Tibial nerve (tissue), 4 donors: ENCODE measurements at places on chromosomes 5 and 9. TPM values are rescaled to one million over a fixed set of nuclear protein-coding genes. Genes with fewer than 3 reads are reported as not detected.

GRCh38 chr5:103305809-103306208 lies 47.2 kb downstream of the MACIR start:
- H3K4me3 ChIP-seq, result no peak overlapping the region
- no peaks in the 10 kb centered on the region for H3K4me1 ChIP-seq
- H3K27me3 ChIP-seq, result no peaks in the 10 kb centered on the region
- no peak overlapping the region for H3K27ac ChIP-seq
- H3K36me3 ChIP-seq, result no peaks in the 10 kb centered on the region

The GAPT gene
- total RNA-seq, result not detected

DNA sequence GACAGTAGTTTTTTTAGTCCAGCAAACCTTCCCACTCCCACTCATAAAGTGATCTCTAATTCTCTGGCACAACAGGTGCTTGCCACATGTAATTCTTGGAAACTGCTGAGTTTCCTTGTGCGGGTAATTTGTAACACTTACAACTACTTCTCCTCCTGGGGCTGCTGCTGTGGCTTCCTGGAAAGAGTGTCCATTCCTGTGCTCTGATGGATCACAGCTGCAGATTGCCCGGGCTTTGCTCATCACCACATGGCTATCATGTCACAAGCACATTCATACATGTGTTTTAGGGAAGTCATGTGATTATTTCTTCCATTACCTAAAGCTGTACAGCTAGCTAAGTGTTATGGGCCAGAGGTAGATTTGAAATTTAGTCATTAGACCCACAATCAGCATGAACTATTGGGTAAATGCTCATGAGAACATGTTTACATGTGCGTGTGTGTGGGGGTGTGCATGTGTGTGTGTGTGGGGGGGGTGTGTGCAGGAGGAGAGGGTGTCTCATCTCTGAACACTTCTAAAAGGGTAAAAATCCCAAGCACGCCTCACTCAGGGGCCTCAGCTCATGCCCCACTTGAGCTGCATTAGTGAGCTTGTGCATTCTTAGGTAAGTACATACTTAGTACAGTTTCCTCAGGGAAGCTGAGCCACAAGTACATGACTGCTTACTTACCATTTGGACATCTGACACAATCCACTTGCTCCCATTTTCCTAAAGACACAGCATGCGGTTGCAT lies 118.1 kb upstream of the CCDC112 start:
- H3K36me3 ChIP-seq, result no peaks in the 10 kb centered on the region
- H3K4me3 ChIP-seq, result no peak overlapping the region
- peak overlapping the region; percentile 70 for H3K27ac ChIP-seq
- H3K27me3 ChIP-seq, result no peaks in the 10 kb centered on the region

GRCh38 chr5:101520417-101520816 lies 617.3 kb upstream of the ST8SIA4 start:
- no peak overlapping the region for H3K4me3 ChIP-seq
- H3K4me1 ChIP-seq, result no peaks in the 10 kb centered on the region
- H3K27ac ChIP-seq, result no peak overlapping the region
- no peaks in the 10 kb centered on the region for H3K27me3 ChIP-seq

The CDC20B gene
- not detected for total RNA-seq

- H3K27me3 ChIP-seq, result peaks cover 48% of the 10 kb centered on the region
- no peak overlapping the region for H3K27ac ChIP-seq
- H3K4me1 ChIP-seq, result no peaks in the 10 kb centered on the region
- no peaks in the 10 kb centered on the region for H3K36me3 ChIP-seq
- no peak for DNase-seq
Observed at GRCh38 chr9:93962017-93962416, 6.9 kb upstream of the BARX1 start.

- peak; percentile 17 for DNase-seq
- H3K27ac ChIP-seq, result no peak overlapping the region
- no peaks in the 10 kb centered on the region for H3K4me1 ChIP-seq
- no peak overlapping the region for H3K4me3 ChIP-seq
Observed at GRCh38 chr5:143562935-143563334, 159.4 kb upstream of the NR3C1 start.

- H3K4me1 ChIP-seq, result no peaks in the 10 kb centered on the region
- H3K4me3 ChIP-seq, result no peak overlapping the region
- no peak overlapping the region for H3K27ac ChIP-seq
Observed at GRCh38 chr5:125499636-125500332, 753.3 kb upstream of the ZNF608 start.

DNA sequence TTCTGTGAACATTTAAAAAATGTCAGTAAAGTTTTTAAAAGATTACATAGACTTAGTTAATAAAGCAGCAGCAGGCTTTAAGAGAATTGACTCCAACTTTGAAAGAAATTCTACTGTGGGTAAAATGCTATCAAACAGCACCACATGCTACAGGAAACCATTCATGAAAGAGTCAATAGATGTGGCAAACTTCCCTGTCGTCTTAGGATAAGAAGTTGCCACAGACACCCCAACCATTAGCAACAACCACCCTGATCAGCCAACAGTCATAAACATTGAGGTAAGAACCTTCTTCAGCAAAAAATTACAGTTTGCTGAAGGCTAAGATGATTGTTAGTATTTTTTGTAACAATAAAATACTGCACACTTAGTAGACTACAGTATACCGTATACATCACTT lies 278.2 kb downstream of the CSNK1G3 start:
- no peak for DNase-seq
- H3K36me3 ChIP-seq, result no peaks in the 10 kb centered on the region

DNA sequence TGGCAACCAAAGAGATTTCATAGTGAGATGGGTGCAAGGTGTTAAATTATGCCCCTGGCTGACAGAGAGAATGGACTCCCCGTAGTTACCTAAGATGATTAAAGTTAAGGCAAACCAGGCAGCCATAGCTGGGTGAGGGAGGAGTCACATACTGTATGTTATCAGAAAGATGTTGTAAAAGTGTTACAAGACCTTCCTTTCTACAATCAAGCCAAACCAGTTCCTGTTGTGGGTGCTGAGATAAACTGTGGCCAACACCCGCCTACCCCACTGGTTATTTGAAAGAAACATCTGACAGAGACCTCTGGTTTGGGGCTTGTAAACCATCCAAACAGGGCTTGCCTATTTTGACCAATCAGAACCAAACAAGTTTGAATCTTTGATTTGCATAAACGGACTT lies 684.7 kb upstream of the NUDT12 start:
- DNase-seq, result no peak
- H3K4me1 ChIP-seq, result no peaks in the 10 kb centered on the region

DNA sequence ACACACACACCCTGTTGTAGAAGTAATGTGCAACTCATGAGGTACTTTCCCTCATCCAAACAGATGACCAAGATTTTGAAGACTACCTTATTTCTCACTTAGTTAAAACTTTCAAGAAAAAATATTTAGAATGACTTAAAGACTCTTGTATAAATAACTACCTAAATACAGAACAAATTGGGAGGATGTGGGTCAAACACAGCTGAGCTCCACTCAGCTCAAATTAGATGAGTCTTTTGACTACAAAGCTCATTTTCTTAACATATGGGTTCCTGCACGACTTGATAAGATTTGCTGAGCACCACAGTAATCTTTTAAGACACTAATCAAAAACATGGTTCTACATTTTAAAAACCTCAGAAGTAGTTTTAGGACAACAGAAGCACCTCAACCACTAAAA lies 8.9 kb downstream of the MTX3 start:
- H3K27me3 ChIP-seq, result no peaks in the 10 kb centered on the region
- DNase-seq, result no peak
- no peaks in the 10 kb centered on the region for H3K4me1 ChIP-seq
- H3K4me3 ChIP-seq, result no peak overlapping the region
- H3K27ac ChIP-seq, result no peak overlapping the region
- peaks cover 6% of the 10 kb centered on the region for H3K36me3 ChIP-seq

DNA sequence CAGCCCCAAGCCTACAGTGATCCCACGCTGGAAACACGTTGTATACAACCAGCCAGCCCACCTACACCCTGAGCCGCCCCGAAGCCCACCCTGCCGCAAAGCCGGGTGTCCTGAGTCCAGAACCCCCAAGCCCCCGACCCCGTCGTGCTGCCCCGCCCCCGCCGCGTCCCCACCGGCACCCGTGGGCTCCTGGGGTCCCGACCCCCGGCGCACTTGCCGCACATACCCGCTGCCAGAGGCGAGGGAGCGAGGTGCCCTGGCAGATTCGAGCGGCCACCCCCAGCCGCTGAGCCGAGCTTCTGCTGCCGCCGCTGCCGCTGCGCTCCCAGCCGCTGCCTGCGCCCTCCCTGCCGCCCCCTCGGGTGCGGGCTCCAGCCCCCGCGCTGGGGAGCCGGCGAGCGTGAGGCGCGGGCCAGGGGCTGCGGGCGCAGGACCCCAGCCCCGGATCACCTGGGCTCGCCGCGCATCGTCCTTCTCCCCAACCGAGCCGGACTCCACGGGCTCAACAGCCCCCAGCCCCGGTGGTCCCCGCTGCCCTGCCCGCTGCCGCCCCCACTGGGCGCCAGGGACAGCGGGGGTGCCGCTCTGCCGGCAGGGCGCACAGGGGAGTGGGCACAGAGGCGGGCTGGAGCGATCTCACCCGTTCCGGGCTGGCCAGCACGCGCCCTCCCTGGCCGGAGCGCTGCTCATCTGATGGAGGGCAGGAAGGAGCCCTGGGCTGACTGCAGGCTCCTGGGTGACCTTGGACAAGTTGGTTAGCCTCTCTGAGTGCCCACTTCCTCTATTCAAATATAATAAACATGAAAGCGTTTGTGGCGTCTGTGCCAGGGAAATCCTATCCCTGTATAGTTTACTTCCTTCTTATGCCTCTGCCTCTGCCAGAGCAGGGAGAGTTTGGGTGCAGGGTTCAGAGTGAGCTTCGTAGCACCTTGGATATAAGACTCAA lies at the start of gene HTR4:
Gene HTR4, minus strand, starts transcription at position 692 of the 946 bp plus-strand sequence. CDS start 17,513 bp downstream, outside the sequence.
- H3K27me3 ChIP-seq, result peaks cover 40% of the 10 kb centered on the region
- H3K4me3 ChIP-seq, result no peak within 1 kb of the TSS
- no peaks in the 10 kb centered on the region for H3K4me1 ChIP-seq
- DNase-seq, result no peak

The CCNB1 gene
- total RNA-seq, result 4.4 TPM

The LCN15 gene
- total RNA-seq, result not detected

The LCN6 gene
- 70.0 TPM for total RNA-seq

The CD72 gene
- total RNA-seq, result 6.0 TPM

The CLTB gene
- total RNA-seq, result 183 TPM

The PHF2 gene
- 36.6 TPM for total RNA-seq

The TNFSF15 gene
- total RNA-seq, result 0.30 TPM

GRCh38 chr9:14136646-14137370 lies 177.1 kb downstream of the NFIB start:
- no peak overlapping the region for H3K27ac ChIP-seq
- no peak overlapping the region for H3K4me3 ChIP-seq
- no peaks in the 10 kb centered on the region for H3K27me3 ChIP-seq
- no peak for DNase-seq

DNA sequence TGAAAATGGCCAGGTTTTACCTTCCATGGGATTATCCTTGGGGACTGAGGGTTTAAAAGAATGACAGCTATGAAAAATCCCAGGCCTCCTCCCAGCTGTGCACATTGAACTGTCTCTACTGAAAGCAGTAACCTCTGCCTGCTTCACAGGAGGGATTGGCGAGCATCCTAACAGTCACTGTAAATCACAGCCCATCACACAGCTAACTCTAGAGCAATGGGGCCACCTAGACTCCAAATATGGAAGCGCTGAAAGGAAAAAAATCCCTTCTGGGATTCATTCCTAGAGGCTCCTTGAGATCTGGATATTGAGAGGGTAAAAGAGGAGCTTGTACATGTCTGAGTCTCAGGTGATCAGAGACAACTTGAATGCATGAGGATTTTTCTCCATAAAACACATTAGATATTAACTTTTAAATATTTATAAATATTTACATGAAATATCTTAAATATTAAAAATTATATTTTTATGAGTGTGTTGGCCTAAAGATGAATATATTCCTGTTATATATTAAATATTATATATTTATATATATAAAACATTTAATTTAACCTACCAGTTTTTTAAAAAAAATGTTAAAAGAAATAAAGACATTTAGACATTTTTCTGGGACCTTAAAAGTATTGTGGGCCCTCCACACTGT lies 133.8 kb upstream of the SLC24A2 start:
- no peak overlapping the region for H3K27ac ChIP-seq
- peaks cover 4% of the 10 kb centered on the region for H3K4me1 ChIP-seq
- H3K36me3 ChIP-seq, result no peaks in the 10 kb centered on the region
- DNase-seq, result no peak
- no peaks in the 10 kb centered on the region for H3K27me3 ChIP-seq

DNA sequence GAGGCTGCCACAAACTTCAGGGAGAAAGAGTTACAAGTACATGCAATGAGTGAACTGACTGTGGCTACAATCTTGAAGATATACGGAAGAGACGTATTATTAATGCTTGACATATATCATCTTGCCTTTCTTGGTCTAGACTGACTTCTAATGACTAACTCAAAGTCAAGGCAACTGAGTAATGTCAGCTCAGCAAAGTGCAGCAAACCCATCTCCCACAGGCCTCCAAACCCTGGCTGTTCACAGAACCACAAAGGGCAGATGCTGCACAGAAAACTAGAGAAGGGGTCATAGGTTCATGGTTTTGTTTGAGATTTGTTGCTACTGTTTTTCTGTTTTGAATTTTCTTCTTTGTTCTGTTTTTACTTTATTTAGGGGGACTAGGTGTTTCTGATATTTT lies 21.0 kb downstream of the IL7R start:
- DNase-seq, result no peak
- H3K4me1 ChIP-seq, result no peaks in the 10 kb centered on the region
- H3K36me3 ChIP-seq, result no peaks in the 10 kb centered on the region
- H3K4me3 ChIP-seq, result no peak overlapping the region
- no peaks in the 10 kb centered on the region for H3K27me3 ChIP-seq

GRCh38 chr9:36158917-36159316 lies 10.3 kb upstream of the CCIN start:
- H3K27ac ChIP-seq, result no peak overlapping the region
- peaks cover 28% of the 10 kb centered on the region for H3K4me1 ChIP-seq
- H3K36me3 ChIP-seq, result no peaks in the 10 kb centered on the region
- no peaks in the 10 kb centered on the region for H3K27me3 ChIP-seq
- no peak for DNase-seq
- no peak overlapping the region for H3K4me3 ChIP-seq

The TRPM6 gene
- 2.9 TPM for total RNA-seq

The ANXA2R gene
- total RNA-seq, result 9.0 TPM

GRCh38 chr5:150256410-150257064 lies 33.0 kb downstream of the CAMK2A start:
- H3K27me3 ChIP-seq, result no peaks in the 10 kb centered on the region
- no peaks in the 10 kb centered on the region for H3K36me3 ChIP-seq
- no peak for DNase-seq
- H3K4me3 ChIP-seq, result no peak overlapping the region
- peaks cover 5% of the 10 kb centered on the region for H3K4me1 ChIP-seq
- H3K27ac ChIP-seq, result no peak overlapping the region

The RGMB gene
- 31.8 TPM for total RNA-seq
